ENCODE measurements at places on chromosomes 13 and 19. TPM values are rescaled to one million over a fixed set of nuclear protein-coding genes. Genes with fewer than 3 reads are reported as not detected.

Gene EDNRB
- 86.3 TPM for total RNA-seq

Gene PRR22
- total RNA-seq, result 0.51 TPM

Gene FPR1
- total RNA-seq, result not detected

Gene NKPD1
- total RNA-seq, result 0.13 TPM

Gene COMP
- not detected for total RNA-seq

Gene CYP2A13
- not detected for total RNA-seq

Gene TPTE2
- total RNA-seq, result not detected

Gene CEACAM7
- total RNA-seq, result 0.39 TPM

Gene HRC
- total RNA-seq, result not detected

Gene RNF17
- total RNA-seq, result not detected

Gene CYP4F8
- total RNA-seq, result not detected

Gene B3GLCT
- total RNA-seq, result 33.0 TPM

Gene KEAP1
- total RNA-seq, result 72.1 TPM

Gene PCDH17
- 1.1 TPM for total RNA-seq

Gene LSR
- total RNA-seq, result 0.25 TPM

Gene ODAD3
- 0.13 TPM for total RNA-seq

Gene ENOX1
- 1.2 TPM for total RNA-seq

Gene LGALS14
- total RNA-seq, result not detected

Gene SIGLEC10
- total RNA-seq, result not detected

Gene THSD8
- total RNA-seq, result not detected

Gene SAE1
- 139 TPM for total RNA-seq

Gene ZC3H4
- 8.6 TPM for total RNA-seq

Gene RNU6-9
- total RNA-seq, result not detected

Gene MAB21L1
- total RNA-seq, result not detected

Gene KCNJ14
- 0.13 TPM for total RNA-seq

Gene SYT3
- total RNA-seq, result under 0.01 TPM

Gene SHFL
- total RNA-seq, result 14.0 TPM

Gene SAFB2
- total RNA-seq, result 23.0 TPM

Gene CERS1
- 5.1 TPM for total RNA-seq

Gene PCDH9
- 0.90 TPM for total RNA-seq

Gene RFPL4AL1
- total RNA-seq, result not detected

Gene ZNF90
- 0.63 TPM for total RNA-seq

Gene KPTN
- total RNA-seq, result 4.0 TPM

Gene GIPC3
- 1.4 TPM for total RNA-seq

Gene PCDH8
- not detected for total RNA-seq

Gene MCEMP1
- not detected for total RNA-seq

Gene DLL3
- 0.39 TPM for total RNA-seq

Gene HMG20B
- 73.7 TPM for total RNA-seq

Gene BRME1
- 0.25 TPM for total RNA-seq

Gene NMRK2
- not detected for total RNA-seq

Data from dermis microvascular lymphatic vessel endothelial cell (primary cell).